ENCODE measurements at places on chromosomes 5 and 9. TPM values are rescaled to one million over a fixed set of nuclear protein-coding genes. Genes with fewer than 3 reads are reported as not detected.

DNA sequence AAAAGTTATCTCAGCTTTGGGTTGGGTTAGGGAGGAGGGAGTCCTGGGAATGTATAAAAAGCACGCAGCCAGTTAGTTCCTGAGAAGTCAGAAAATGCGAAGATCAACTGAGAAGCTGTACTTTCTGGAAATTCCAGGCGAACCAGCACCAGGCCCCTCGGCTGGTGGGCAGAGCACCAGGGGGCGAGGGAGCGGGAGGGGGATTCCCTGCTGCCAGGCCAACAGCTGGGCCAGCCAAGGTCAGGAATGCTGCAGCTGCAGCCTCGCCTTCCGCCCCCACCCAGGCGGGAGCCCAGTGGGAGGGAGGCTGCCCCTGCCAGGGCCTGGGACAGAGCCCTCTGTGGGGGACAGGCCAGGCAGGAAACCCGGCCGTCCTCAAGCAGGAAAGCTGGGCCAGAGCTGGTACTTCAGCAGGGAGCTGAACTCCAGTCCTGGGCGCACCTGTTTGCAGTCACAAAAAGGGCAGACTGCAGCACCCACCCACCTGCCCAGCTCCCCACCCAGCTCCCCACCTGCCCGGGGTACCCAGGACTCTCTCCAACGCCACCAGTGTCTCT is 35.5 kb downstream of the VAV2 start:
- no peak for DNase-seq

GRCh38 chr9:87628346-87628745 is 97.6 kb upstream of the CTSL start:
- no peak for DNase-seq

Gene CNTNAP3B
- not detected for polyA plus RNA-seq

DNA sequence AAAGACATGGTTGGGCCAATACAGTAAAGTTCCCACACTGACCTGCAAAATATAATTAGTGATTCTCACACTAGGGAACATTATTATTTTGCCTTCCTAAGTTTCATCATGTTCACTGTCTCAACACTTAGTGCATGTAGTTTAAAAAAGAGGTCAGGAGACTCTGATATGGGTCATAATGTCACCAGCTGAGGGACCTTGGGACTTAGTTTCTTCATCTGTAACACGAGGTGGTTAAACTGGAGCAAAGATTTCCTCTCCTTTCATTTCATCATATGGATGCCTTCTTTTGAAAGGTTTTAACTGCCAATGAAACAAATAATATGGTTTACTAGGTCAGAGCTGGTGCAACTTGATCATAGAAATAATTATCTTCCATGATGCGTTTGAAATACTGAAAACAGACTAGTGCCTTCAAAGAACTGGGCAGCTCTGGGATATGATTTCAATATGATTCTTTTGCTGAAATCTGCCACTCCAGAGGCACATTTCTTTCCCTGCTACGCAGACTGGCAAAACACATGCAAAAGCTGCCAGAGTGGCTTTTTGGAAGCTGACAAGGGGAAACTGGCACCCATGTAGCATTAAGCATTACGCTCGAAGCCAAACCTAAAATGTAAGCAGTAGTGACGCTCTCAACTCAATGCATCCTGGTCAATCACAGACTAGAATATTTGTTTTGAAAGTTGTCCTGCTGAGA is 20.8 kb downstream of the RETREG1 start:
- DNase-seq: no peak

GRCh38 chr9:81620002-81620390 is 69.4 kb downstream of the TLE1 start:
- DNase-seq: no peak

- DNase-seq: no peak
These were observed 2.2 kb upstream of the ALDH1A1 start for GRCh38 chr9:72955126-72955455.

- no peak for DNase-seq
These were observed 71.5 kb downstream of the GADD45G start for GRCh38 chr9:89676281-89676680.

DNA sequence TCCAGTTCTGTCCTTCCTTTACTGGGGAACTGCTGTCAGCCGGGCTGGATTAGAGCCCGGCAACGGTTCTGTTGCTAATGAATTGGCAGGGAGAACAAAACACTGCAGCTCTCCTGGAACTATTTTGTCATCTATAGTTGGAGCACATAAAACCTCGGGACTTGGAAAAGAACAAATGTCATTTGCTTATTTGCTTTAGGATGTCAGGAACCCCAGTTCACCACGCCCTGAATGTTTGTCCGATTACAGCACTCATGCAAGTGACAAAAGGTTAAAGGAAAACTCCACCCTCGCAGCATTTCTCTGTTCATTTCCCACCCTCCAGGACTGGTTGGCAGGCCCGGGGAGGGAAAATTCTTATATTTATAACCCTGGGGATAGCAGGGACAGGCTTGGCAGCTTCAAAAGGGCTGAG is 66.4 kb upstream of the PLPP1 start:
- no peak for DNase-seq

DNA sequence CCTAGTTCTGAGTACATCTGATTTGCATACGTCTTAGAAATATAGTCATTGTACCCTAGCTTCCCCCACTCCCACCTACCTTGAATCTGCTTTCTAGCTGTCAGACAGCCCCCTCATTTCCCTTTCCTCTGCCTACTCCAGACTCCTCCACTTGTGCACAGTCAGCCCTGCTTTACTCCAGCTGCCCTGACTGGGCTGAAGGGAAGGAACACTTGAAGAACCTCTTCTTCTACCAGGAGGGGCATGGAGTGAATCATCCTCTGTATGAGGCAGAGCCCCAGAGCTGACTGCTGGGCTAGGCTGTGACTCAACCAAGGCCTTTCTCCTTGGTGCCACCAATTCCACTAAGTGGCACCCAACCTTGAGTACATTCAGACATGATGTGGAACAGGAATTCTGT is 18.1 kb upstream of the ZFR start:
- DNase-seq: no peak

GRCh38 chr9:69190086-69190862 is 16.2 kb downstream of the TJP2 start:
- no peak for DNase-seq

Gene CA9
- 0.54 TPM for polyA plus RNA-seq

- DNase-seq: no peak
These were observed 245.0 kb upstream of the ACTBL2 start for GRCh38 chr5:57727591-57727990.

GRCh38 chr5:170330568-170331054 is 33.0 kb upstream of the LCP2 start:
- no peak for DNase-seq

Gene ARHGEF37
- polyA plus RNA-seq: 1.0 TPM

- DNase-seq: no peak
These were observed 16.8 kb upstream of the MAP3K1 start for GRCh38 chr5:56798521-56798920.

Gene FSD1L
- 17.0 TPM for polyA plus RNA-seq

Gene TMEM174
- not detected for polyA plus RNA-seq

Gene INSL6
- polyA plus RNA-seq: 0.42 TPM

GRCh38 chr5:68922172-68922987 is 171.4 kb upstream of the SLC30A5 start:
- no peak for DNase-seq

Gene ZNF354C
- polyA plus RNA-seq: not detected

GRCh38 chr9:117403403-117403811 is 11.4 kb downstream of the ASTN2 start:
- no peak for DNase-seq

Gene HAPLN1
- 0.21 TPM for polyA plus RNA-seq

DNA sequence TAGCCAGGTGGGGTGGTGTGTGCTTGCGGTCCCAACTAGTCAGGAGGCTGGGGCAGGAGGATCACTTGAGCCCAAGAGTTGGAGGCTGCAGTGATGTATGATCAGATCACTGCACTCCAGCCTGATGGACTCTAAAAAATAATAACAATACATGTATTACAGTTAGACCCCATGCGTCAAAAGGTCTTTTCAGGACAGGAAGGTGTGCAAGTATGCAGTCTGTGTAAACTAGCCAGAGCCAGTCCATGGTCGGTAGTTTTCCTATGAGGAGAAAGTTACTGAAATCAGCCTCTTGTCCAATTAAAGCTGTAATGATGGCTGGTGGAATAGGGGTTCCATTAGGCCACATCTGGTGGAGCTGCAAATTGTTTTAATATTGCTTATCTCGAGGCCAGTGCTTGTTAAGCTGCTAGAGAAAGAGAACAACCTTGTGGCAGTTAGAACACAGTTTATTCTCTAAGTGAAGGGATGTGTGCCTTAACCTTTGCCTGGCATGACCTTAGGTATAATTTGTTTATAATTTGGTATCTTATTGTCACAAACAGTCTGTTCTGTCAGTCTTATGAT is 1.5 kb upstream of the STOM start:
- no peak for DNase-seq

Gene UGT3A1
- not detected for polyA plus RNA-seq

DNA sequence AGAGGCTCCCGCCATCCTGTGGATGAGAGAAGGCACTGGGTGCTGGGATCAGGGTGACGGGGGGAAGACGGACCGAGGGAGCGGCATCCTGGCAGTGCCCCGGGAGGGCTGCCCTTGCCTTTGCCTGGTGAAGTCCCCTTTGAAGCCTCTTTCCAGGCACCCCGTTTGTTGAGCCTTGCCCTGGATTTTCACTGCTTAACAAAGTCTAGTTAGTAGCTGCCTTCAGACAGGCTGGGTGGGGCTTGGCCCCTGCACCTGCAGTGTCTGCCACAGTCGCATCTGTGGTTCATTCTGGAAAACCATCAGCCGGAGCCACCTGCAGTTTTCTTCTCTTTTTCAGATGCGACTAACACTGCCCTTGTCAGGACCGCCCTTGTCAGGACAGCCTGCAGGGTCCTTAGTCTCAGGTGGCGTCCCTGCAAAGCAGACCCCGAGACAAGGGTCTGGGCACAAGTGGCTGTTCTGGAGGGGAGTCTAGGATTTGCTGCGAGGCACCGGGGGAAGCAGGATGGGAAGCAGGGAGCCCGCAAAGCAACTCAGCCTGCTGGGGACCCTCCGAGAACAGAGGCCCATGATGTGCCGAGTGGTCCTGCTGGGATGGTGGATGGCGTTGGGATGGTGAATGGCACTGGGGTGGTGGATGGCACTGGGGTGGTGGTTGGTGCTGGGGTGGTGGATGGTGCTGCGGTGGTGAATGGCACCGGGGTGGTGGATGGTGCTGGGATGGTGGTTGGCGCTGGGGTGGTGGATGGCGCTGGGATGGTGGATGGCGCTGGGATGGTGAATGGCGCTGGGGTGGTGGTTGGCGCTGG is 147.9 kb upstream of the COL5A1 start:
- DNase-seq: no peak

DNA sequence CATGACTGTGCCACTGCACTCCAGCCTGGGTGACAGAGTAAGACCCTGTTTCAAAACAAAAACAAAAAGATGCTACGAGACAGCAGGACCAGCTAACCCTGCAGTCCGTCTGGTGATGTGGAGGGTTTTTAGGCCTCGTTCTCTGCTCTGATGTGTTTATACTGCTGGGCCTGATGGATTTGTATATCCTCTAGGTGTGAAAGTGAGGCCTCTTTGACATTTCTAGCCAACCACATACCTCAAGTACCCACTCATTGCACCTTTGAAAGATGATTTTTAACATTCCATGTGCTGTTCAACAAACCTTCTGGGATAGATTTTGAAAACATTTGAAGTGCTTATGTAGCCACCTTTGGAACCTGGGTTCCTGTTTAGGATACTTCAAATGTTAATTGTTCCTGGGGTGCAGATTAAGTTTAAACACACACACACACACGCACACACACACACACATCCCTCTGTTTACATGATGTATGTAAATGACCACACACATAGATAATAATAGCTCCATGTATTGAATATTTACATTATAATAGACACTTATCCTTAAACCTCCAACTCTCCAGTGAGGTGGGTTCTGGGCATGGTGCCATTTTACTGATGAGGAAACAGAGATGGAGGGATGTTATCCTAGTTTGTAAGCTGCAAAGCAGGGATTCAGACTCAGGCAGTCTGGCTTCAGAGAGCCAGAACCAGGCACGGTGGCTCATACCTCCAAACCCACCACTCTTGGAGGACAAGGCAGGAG is 48.8 kb upstream of the GOLPH3 start:
- DNase-seq: no peak

DNA sequence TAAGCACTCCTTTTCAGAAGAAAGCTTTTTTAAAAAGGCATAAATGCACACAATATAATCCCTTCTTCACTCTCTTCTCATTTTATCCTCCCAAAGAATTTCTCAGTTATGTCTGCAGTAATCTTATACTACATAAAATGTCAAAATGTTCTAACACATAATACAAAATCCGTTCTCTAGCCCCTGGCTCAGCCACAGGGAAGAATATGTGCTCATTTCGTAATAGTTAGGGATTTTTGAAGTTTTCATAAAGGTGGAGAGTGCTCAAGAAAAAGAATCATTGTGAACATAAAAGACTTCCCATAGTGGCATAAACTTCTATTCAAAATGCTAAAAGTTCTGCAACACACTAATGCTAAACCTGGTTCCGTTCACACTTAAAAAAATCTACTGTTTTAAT is 1410.7 kb upstream of the C9orf72 start:
- no peak for DNase-seq

DNA sequence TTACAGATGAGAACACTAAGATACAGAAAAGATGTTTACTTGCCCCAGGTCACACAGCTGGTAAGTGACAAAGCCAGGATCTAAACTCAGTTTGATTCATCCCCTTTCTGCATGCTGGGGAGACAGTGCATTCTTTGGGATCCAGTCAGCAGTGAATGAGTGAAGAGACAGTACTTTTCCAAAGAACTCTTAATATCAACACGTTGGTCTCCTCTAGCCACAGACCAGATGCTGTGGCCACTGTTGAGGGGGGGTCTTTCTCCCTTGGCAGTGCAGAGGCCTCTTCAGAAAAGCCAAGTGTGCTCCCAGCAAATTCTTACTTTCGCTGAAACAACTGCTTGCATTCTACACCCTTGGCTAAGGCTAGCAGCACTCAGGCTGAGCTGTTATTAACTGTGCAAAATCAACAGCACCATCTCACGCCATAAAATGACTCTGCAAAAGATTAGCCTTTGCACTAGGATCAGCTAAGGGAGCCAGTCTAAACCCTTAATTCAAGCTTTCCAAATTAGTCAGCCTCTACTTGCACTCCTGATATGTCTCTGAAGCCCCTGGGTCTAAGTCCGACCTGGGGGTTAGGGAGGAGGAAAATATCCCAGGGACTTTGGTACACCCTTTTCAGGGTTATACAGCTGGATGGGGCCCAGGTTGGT is 4.8 kb upstream of the TMEM171 start:
- DNase-seq: no peak

- DNase-seq: no peak
These were observed 52.6 kb downstream of the ABCA1 start for GRCh38 chr9:104875320-104875719.

DNA sequence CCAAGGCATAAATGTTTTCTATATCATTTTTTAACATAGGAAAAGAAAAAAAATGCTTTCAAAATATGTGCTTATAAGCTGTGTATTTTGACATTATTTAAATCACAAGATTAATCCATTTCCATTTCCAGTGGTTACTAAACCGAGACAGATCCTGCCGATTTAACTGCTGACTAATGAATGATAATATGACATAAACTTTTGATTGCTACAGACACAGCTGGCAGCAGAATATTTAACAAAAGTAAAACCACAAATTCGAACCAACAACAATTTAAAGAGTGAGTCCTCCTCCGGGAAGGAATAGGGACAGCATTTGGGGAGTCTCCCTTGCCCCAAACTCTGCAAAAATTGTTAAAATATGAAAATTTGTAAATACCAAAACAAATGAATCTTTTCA is 401.3 kb upstream of the DAB2 start:
- DNase-seq: no peak
